ENCODE measurements at places on chromosomes 1 and 21.

DNA sequence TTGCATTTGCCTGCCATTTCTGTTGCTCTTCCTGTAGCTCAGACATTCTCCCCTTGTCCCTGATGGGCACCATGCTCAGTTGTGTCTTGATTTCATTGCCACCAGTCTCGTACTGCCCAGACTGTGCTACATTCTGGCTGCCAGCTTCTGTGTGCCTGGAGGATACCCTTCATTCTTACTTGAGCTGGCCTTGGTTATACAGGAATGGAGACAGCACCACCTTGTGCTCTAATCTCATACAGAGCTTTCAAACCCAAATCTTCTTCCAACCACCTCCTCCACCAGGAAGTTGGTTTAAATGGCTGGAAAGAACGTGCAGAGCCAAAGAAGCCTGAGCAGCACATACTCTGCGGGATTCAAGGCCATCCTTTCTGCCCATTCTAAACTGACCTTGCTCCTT is 165.3 kb downstream of the SLC35F3 start:
- DNase-seq = no peak

GRCh38 chr1:1777583-1777899 is 729 bp downstream of the NADK start:
- no peak for DNase-seq

DNA sequence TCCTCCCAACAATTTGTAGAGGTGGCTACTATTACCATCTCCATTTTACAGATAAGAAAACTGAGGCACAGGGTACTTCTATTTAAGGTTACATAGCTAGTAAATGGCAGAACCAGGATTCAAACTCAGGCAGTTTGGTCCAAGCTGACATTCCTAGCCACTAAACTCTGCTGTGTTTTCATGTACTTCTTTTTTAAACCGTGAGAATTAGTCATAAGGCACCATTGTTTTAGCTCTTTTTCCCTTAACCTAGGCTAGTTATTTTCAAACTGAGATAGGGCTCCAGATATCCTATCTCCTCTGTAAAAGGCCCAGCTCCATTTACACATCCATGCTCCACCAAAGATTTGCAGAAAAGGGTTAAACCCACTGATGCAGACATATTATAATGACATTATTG is 92.9 kb downstream of the PTPN14 start:
- DNase-seq = no peak

GRCh38 chr1:16067127-16067768 is 6.2 kb downstream of the FAM131C start:
- no peak for DNase-seq

DNA sequence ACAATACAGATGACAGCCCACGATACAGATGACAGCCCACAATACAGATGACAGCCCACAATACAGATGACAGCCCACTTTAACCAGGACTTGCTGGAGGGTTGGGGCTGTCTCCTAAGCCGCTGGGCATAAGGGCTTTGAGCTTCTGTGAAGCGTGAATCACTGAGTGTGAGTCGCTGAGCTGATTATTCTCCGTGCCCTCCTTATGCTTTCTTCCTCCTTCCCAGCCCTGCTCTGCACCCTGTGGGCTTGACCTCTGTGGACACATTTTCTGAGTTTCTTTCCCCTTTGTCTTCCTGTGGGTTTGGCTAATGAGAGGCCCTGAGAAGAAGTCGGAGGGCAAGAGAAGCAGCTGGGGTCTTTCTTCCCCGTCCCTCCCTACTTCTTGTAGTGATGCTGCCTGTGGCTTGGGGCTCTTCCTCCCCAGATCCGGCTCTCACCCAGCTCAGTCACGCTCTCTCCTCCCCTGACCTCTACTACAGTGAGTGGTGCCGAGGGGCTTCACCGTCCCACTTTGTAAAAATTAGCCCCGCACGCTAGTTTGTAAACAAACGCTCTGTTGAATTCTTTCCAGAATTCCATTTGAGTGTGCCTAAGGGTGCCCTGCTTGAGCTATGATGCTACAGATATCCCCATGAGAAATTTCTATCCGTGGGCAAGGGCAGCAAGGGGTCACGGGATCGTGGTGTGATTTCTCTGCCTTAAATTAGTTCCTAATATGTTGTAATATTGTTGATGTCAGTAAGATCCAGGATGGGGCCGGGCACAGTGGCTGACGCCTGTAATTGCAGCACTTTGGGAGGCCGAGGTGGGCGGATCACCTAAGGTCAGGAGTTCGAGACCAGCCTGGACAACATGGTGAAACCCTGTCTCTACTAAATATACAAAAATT is 46.4 kb upstream of the SOD1 start:
- DNase-seq = no peak

- DNase-seq = no peak
These were observed 4.1 kb downstream of the NUAK2 start for GRCh38 chr1:205317311-205317917.

- DNase-seq = no peak
These were observed 560.5 kb downstream of the KIF26B start for GRCh38 chr1:245715291-245715701.

- DNase-seq = no peak
These were observed 21.9 kb downstream of the NFIA start for GRCh38 chr1:61104220-61104671.

Data from CD4-positive, alpha-beta T cell treated with Interleukin-4 for 1 hour (primary cell).